Suprapubic skin (tissue), 4 donors: ENCODE measurements at places on chromosomes 5 and 9.

- H3K4me1 ChIP-seq: peaks cover 11% of the 10 kb centered on the region
- H3K27ac ChIP-seq: peak overlapping the region; percentile 84
- H3K27me3 ChIP-seq: no peaks in the 10 kb centered on the region
- peaks cover 12% of the 10 kb centered on the region for H3K36me3 ChIP-seq
These were observed 710 bp downstream of the HSD17B4 start for GRCh38 chr5:119453040-119453373.

DNA sequence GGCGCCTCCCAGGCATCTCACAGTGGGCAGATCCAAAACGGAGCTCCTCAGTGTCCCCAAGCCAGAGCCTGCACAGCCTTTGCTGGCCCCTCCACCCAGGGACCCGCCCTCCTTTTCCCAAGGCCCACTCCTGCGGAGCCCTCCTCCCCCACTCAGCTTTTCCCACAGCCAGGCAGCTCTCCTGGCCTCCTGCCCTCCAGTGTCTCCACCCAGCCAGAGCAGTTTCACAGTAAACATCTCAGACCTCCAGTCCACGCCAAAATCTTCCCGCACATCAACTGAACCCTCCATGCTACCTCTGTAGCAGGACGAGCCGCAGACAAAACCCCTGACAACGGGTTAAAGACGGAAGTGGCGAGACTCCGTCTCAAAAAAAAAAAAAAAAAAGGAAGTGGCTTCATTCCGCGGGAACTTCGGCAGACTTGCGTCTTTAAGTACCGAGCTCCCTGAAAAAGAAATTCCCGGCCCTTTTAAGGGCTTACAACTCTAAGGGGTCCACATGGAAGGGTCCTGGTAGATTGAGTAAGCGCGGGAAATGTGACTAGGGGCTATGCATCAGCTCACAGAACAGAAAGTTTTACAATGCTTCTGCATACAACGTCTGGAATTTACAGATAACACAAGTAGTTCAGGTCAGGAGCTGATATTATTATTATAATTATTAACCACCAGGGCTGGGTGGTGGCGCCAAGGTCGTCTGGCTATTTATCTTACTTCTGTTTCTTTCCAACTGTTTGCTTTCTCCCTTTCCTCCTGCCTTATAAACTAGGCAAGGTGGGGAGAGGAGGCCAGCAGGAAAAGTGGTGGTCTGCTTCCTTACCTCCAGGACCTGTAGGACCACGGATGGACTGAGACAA, 11.4 kb upstream of the GRIN1 start:
- peak overlapping the region; percentile 76 for H3K4me3 ChIP-seq
- no peak overlapping the region for H3K27ac ChIP-seq
- DNase-seq: no peak

DNA sequence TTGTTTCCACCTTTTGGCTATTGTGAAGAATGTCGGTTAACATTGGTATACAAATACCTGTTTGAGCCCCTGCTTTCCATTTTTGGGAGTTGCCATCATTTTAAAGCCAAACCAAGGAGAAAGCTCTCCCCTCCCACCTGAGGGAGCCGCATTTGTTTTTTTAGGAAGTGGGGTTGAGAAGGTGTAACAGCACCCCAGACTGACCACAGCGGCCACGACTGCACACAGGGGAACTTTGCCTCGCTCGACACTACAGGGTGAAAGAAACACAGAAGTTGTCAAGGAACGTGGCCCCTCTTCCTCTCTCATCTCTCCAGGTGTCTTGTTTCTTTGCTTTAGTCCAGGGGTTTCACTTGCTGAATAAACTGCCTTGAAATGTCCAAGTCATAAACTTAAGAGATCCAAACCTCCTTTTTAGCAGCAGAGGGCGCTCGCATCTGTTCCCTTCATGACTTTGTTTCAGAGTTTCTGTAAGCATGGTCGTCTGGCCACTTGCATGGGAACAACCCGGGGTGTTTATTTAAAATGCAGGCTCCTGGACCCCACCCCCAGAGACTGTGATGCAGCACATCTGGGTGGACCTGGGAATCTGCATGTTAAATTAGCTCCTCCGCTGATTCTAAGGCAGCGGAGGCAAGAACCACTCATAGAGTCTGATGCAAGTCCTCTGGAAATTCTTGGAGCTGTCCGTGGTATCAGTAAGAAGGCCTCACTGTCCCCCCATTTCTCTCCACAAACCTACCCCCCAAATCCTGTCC, 2.1 kb upstream of the TTLL11 start:
- H3K4me1 ChIP-seq: peaks cover 33% of the 10 kb centered on the region
- H3K4me3 ChIP-seq: no peak overlapping the region
- no peak overlapping the region for H3K27ac ChIP-seq
- no peaks in the 10 kb centered on the region for H3K27me3 ChIP-seq

DNA sequence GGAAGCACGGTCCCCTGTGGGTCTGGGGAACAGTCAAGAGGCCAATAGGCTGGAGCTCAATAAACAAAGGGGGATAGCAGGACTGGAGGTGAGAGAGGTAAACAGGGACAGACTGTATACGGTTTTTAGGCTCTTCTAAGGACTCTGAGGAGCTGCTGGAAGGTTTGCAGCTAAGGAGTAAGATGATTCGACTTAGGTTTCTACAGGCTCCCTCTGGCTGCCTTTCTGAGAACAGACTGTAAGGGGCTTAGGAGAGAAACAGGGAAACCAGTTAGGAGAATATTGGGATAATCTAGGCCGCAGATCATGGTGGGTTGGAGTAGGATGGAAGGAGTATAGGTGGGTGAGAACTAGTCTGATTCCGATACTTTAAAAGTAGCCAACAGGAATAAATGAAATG, 10.4 kb downstream of the CDK5RAP2 start:
- no peak overlapping the region for H3K4me3 ChIP-seq
- peaks cover 12% of the 10 kb centered on the region for H3K4me1 ChIP-seq
- no peak overlapping the region for H3K27ac ChIP-seq
- peaks cover 71% of the 10 kb centered on the region for H3K36me3 ChIP-seq

DNA sequence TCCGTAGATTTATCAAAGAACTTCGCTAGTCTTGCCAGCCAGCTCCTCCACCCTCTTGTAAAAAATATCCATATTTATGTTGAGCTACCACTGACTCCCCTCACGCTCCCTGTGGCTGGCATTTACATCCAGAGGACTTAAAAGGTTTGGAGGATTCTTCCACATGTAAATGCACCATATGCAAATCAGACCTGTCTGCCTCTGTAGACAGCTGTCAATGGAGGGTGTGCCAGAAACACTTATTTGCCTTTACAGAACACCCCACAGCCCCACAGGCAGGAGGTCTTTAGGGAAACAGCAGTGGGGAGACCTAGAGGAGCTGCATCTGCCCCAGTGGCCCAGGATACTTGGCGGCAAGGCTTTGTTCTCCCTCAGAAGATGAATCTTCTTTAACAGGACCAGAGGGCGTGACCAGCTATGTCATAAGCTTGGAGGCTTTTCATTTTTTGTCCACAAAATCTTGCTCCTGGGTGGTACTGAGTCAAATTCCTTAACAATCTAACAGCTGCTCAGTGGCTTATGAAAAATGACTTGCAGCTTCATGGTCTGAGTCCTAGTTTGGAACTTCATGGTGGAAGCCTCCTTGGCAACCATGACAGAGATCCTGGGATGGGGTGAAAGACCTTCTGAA, 535.8 kb downstream of the EBF1 start:
- H3K36me3 ChIP-seq: no peaks in the 10 kb centered on the region
- no peaks in the 10 kb centered on the region for H3K27me3 ChIP-seq
- no peaks in the 10 kb centered on the region for H3K4me1 ChIP-seq
- no peak for DNase-seq

- no peak overlapping the region for H3K27ac ChIP-seq
- no peaks in the 10 kb centered on the region for H3K4me1 ChIP-seq
- H3K36me3 ChIP-seq: no peaks in the 10 kb centered on the region
- no peak overlapping the region for H3K4me3 ChIP-seq
These were observed 790.8 kb upstream of the NUDT12 start for GRCh38 chr5:104353371-104353770.

- no peaks in the 10 kb centered on the region for H3K36me3 ChIP-seq
- no peak for DNase-seq
- no peak overlapping the region for H3K27ac ChIP-seq
- H3K4me1 ChIP-seq: no peaks in the 10 kb centered on the region
These were observed 14.8 kb upstream of the CTSV start for GRCh38 chr9:97053717-97054116.

GRCh38 chr5:131541071-131541470, 94.0 kb downstream of the RAPGEF6 start:
- no peak overlapping the region for H3K4me3 ChIP-seq
- H3K27ac ChIP-seq: no peak overlapping the region
- no peaks in the 10 kb centered on the region for H3K4me1 ChIP-seq
- H3K36me3 ChIP-seq: peaks cover 13% of the 10 kb centered on the region

- H3K4me3 ChIP-seq: no peak overlapping the region
- H3K27ac ChIP-seq: no peak overlapping the region
- no peaks in the 10 kb centered on the region for H3K36me3 ChIP-seq
- DNase-seq: no peak
- no peaks in the 10 kb centered on the region for H3K27me3 ChIP-seq
These were observed 601.9 kb downstream of the SEMA5A start for GRCh38 chr5:8944005-8944404.

GRCh38 chr5:132110930-132111329, 37.3 kb downstream of the CSF2 start:
- H3K36me3 ChIP-seq: no peaks in the 10 kb centered on the region
- DNase-seq: no peak
- no peak overlapping the region for H3K4me3 ChIP-seq
- H3K27ac ChIP-seq: no peak overlapping the region
- H3K4me1 ChIP-seq: no peaks in the 10 kb centered on the region
- no peaks in the 10 kb centered on the region for H3K27me3 ChIP-seq

- H3K27me3 ChIP-seq: no peaks in the 10 kb centered on the region
- H3K27ac ChIP-seq: no peak overlapping the region
- DNase-seq: no peak
- no peak overlapping the region for H3K4me3 ChIP-seq
These were observed 154.6 kb downstream of the PIK3R1 start for GRCh38 chr5:68370196-68370595.

- DNase-seq: no peak
- no peaks in the 10 kb centered on the region for H3K4me1 ChIP-seq
- H3K27ac ChIP-seq: no peak overlapping the region
- no peaks in the 10 kb centered on the region for H3K36me3 ChIP-seq
- H3K27me3 ChIP-seq: peaks cover 18% of the 10 kb centered on the region
These were observed 27.1 kb upstream of the N4BP3 start for GRCh38 chr5:178086266-178086665.

- no peak overlapping the region for H3K27ac ChIP-seq
- H3K4me3 ChIP-seq: no peak overlapping the region
- H3K4me1 ChIP-seq: peaks cover 10% of the 10 kb centered on the region
These were observed 9.7 kb downstream of the NIPAL4 start for GRCh38 chr5:157469687-157470086.

DNA sequence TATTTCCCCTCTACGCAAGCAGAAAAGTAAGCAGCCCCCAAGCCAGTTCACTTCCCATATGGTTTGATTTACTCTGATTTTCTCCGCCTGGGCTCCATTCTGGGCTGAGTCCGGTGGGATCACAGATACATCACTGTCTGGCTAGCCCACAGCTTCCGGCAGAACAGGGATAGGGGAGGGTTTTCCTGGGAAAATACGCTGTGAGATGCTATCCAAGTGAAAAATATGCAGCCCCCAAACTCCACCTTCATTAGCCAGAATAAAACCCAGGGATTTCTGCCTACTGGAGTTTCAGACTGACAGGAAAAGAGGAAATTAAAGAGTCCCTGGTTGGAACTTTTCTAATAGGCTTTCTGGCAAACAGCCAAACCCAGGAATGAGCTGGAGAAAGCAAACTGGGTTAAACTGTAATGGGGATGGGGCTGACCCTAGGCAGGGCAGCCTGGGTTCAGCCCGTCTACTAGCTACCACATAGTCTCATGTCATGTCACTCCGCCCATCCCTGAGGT, 16.9 kb upstream of the NIPAL4 start:
- peaks cover 23% of the 10 kb centered on the region for H3K4me1 ChIP-seq
- H3K4me3 ChIP-seq: no peak overlapping the region
- no peaks in the 10 kb centered on the region for H3K36me3 ChIP-seq
- no peak for DNase-seq

DNA sequence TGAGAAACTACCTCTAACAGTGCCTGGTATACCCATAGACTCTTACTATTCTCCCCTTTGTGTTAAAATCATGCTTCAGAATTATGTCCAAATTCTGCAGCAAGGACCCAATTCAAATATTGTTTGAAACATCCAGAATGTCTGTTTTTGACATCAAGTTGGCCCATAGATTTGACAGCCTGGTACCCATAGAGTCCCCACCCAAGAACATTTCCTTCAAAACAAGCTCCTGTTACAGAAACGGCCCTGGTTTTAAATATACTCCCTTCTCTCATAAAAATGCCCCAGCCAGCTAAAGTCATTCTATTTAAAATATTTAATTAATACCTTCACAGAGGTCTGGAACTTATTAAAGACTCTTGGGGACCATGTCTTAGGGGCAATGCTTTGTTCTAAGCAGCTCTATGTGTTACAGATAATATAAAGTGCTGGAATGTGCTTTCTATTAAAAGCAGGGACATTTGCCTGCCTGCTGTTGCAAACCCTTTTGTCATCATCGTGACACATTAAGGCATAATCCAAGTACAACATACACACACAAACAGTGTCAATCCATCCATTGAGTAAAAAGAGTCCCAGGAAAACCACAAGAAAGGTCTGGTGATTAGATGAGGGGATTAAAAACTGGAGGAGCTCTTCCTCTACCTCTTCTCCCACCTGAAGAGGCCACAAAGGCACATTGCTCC, 321.7 kb downstream of the MLLT3 start:
- H3K27me3 ChIP-seq: no peaks in the 10 kb centered on the region
- DNase-seq: no peak
- H3K4me1 ChIP-seq: no peaks in the 10 kb centered on the region
- H3K36me3 ChIP-seq: no peaks in the 10 kb centered on the region

- DNase-seq: no peak
- peaks cover 16% of the 10 kb centered on the region for H3K4me1 ChIP-seq
- peaks cover 69% of the 10 kb centered on the region for H3K36me3 ChIP-seq
- H3K4me3 ChIP-seq: no peak overlapping the region
- no peak overlapping the region for H3K27ac ChIP-seq
These were observed 69.4 kb downstream of the PSMB7 start for GRCh38 chr9:124345751-124346281.

DNA sequence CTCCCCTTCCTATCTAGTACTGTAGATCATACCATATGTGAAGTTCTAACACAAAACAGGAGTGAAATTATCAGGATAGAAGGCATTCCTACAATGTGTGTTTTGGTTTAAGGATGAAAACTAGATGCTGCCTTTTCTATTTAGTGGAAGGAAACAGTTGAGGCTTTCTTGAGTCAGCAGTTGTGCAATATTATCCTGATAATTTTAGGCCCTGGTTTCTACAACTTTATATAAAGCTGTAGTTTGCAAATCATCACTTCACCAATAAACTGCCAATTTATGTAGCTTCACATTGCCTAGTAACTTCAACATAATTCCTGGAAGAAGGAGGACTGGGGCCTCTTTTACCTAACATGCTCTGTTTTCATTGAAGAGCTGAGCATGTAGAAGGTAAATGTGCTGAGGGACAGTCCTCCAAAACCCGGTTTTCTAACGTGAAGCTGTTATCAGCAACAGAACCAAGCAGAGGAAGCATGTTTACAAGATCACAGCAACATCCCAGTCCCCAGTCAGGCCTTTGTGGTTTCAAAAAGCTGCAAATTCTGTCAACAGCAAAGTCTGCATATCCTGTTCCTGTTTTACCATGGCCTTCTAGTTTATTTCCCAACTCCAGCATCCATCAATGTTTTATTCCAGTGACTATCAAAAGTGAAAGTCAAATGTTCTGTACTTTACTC, 513.4 kb upstream of the MEF2C start:
- no peak overlapping the region for H3K4me3 ChIP-seq
- no peak for DNase-seq
- H3K36me3 ChIP-seq: no peaks in the 10 kb centered on the region
- H3K4me1 ChIP-seq: no peaks in the 10 kb centered on the region
- no peak overlapping the region for H3K27ac ChIP-seq

- H3K4me1 ChIP-seq: no peaks in the 10 kb centered on the region
- no peaks in the 10 kb centered on the region for H3K27me3 ChIP-seq
- DNase-seq: no peak
These were observed 467.3 kb downstream of the ENC1 start for GRCh38 chr5:74173241-74173640.
